ENCODE measurements at places on chromosomes 11 and 22.

DNA sequence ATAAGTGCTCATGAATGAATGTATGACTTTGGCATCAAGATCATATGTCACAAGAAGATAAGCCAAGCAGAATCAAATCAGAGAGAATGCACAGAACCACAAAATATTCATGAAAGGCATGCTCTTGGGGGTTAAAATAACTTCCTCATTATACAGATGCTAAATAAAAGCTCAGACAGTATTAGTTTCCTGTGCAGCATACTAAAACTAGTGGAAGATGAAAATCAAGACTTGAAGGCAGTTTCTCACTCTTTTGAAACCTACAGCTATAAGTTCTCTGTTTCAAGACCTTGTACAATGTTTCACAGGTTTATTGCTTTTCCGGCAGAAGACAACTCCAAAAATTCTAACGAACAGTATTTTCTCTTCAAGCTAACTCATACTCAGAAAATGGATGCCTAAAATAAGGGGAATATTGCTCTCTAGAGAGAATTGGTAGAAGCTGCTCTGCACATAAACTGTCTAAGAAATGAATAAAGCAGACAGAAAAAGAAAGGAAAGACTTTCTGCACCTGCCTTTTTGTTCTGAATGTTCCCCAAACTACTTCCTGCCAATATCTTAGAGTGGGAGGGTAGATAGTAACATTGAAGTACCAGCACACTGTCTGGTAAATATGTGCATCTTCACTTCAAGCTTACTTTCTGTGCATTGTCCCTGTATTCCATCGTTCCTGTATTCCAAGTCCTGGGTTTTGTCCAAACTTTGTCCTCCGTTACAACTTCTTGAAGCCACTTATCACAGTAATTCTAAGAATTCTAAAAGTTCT is 639.4 kb upstream of the FAT3 start:
- DNase-seq = no peak

DNA sequence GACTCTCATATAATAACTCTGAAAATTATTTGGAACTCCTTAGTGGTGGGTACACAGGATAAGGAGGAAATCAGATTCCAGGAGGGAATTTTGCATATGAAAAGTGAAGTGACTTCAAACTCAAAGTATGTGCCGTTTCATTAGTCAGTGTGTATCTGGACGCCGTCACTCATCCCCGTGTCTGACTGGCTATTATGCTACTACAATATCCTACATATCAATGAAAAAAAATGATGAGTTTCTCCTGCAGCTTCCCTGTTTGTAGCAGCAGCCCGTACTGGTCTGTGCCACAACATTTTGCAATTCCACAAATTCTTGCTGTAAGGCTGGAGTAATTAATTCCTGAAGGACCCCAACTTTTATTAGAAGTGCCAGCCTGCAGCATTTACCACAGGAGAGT is 16.5 kb downstream of the WT1 start:
- DNase-seq = no peak

DNA sequence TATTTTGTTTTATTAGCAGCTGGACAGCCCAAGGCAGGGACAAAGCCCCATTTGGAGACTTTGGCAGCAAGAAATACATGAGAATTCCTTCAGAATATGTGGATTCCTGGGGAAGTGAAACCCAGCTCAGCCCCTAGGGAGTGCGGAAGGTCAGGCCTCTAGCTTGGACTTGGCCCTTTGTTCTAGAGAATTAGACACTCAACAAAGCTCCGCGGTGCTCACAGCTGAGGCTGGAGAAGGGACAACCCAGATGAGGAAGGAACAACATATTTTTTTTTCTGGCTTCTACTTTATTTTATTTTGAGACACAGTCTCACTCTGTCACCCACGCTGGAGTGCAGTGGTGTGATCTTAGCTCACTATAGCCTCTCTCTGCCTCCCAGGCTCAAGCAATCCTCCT is 44.7 kb upstream of the SEPTIN5 start:
- DNase-seq = no peak

- DNase-seq = peak; percentile 92
Observed at GRCh38 chr11:64206457-64207255, at the start of gene FERMT3. TSS of gene FERMT3 (plus strand) at chr11:64206721. CDS start at chr11:64207365, 644 bp downstream.

- no peak for DNase-seq
Observed at GRCh38 chr11:57680552-57680874, 12.6 kb downstream of the ZDHHC5 start.
